ENCODE measurements at places on chromosomes 11 and 22. TPM values are rescaled to one million over a fixed set of nuclear protein-coding genes. Genes with fewer than 3 reads are reported as not detected.

DDTL gene
- not detected for total RNA-seq

OR10D3 gene
- total RNA-seq, result not detected

F2 gene
- total RNA-seq, result not detected

ADAMTS15 gene
- 21.9 TPM for total RNA-seq

MYBPC3 gene
- total RNA-seq, result under 0.01 TPM

IRAG1 gene
- total RNA-seq, result 10.1 TPM

IL18 gene
- total RNA-seq, result 8.2 TPM

ZBTB16 gene
- 236 TPM for total RNA-seq

APOL2 gene
- 112 TPM for total RNA-seq

EMID1 gene
- total RNA-seq, result 2.3 TPM

ACR gene
- total RNA-seq, result 0.44 TPM

DNA sequence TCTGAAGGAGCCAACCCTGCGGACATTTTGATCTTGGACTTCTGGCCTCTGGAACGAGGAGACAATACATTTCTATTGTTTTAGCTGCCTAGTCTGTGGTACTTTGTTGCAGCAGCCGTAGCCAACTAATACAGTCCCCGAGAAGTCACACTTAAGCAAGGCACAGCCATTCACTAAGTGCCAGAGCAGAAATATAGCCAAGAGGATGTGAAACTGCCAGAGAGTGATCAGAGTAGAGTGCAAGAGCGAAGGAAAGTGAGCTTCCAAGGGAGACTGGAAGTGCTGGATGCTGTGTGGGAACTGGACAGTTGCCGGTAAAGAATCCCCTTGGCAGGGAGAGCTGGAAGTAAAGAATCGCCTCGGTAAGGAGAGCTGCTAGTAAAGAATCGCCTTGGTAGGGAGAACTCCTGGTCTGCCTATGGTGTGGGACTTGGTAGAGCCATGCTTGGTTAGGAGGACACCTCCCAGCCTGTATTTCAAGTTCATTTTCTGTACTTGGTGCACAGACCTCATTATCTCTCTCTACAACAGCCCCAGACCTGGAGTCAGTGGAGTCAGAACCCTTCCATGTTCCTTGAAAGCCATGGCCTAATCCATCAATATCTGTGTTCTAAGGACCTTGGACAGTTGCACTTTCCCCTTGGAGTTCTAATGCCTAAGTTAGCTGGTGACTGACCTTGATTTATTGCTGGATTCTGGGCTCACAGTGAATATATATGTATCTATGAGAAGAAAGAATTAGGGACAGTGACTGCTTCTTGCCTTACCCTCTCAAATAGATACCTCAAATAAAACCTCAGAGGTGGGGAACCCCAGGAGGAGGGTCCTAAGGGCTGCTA, 162.1 kb downstream of the LDLRAD3 start:
- no peak for DNase-seq

- DNase-seq, result no peak
These were observed 17.4 kb upstream of the GNB1L start for GRCh38 chr22:19871845-19872778.

GRCh38 chr11:5297721-5298323, 3.9 kb downstream of the OR51B4 start:
- no peak for DNase-seq

DNA sequence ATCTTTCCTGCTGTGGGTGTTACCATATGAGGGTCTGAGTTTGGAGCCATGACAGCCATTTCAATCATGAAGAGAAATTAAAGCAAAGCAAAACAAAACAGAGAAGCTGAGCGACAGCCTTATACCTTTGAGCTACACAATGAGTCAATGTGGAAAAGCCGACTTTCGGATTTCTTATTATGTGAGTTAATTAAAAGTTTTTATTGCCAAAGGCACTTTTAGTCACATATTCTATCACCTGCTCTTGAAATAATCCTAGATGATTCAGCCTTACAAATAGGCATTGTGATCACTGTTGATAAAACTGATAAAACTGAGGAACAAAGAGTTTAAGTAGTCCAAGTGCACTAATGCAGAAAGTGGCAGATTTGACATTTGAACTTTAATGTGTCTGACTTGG, 381.9 kb upstream of the TENM4 start:
- no peak for DNase-seq

DNA sequence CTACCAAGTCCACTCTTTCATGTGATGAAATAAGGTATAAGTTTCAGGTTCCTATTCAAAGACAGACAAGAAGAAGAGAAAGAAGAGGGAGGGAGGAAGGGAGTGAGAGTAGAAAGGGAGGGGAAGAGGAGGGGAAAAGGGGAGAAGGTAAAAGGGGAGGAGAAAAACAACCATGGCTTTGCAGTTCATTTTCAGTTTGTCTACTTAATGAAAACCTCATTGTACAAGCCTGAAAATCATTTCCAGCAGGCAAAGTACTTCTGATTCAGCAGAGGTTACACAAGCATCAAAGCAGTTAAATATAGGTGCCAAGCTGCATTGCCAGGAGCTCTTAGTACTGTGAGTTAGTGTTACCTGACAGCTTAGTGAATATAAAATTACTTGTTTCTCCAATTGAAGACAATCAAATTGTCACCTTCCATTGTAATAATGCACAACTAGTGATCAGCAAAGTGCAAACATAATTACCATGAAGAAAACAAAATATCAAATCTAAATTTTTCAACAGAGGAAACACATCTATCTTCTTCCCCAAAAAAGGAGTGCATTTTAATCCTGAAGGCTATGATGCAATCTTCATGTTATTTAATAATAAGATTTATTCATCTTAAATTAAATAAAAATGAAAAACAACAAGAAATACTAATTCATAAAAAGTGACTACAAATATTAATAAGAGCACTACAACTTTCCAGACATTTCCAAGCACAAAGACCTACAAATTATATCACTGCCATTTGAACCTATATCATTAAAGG, 8.2 kb downstream of the SOX6 start:
- DNase-seq, result no peak

DNA sequence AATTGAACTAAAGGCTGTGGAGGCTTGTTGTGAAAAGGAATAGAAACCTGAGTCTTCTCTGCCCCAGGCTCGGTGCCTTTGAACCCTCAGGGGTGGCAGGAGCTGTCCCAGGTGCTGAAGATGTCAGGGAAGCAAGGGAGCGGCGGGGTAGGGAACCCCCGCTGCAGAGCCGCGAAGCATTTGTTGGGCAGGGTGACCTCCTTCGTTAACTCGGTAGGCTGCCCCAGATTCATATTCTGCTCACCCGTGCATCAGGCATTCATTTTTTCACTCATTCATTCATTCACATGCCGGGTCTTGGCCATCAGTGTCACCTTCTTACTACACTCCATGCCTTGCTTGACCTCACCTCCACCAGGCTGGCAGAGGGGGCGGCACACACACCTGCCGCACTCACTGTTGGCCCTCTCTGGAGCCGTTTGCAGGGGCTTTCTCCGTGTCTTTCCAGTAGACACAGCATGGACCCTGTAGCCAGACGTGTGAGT, 618.9 kb downstream of the BRD1 start:
- no peak for DNase-seq

DNA sequence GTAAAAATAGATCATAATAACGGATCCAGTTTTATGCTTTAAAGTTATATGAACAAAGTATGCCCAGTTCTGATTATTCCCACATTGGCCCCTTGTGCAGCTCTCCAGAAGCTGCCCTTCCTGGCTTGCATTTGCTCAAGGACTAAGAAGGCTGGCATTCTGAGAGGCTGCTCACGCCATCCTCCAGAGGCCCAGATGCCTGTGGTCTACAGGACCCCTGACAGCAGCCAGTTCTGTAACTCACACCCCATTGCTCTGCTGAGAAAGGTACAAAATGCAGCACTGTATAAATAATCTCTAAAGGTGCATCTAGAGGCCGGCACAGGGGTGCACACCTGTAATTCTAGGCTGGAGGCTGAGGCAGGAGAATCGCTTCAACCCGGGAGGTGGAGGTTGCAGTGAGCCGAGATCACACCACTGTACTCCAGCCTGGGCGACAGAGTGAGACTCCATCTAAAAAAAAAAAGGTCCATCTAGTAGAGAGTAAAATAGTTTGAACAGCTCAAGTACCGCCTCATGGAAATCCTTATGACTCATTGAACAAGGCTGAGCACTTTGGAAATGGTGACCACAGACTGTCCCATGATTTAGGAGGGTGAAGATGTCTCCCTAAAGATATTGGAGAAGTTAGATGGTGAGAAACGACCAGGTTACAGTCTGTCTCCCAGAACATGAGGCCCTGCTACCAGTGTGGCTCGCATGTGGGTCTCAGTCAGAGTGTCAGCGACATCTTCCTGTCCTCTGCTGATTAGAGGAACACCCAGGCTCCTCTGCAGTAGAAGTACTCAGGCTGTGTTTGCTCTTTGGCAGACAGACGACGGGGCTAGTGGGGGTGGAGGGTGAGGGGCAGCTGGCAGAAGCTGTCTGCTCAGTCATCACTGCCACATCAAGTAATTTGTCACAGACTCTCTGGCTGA, 56.3 kb downstream of the KREMEN1 start:
- DNase-seq, result no peak

DNA sequence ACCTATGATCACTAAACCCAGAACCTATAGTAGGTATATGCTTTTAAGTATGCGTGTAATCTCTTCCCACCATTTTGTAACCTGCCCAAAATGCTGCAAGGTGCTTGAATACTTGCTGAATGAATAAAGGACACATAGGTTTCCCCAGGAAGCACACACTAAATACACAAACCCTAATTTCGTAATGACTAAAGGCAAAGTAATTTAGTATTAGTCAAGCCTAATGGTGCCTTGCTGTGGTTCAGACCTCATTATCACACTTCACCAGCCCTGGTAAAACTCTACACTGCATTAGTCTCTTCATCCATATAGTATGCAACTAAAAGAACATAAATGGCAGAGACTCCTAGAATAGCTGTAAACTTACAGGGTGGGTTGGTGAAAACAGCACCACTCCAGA, 289.0 kb upstream of the PITPNB start:
- no peak for DNase-seq

DNA sequence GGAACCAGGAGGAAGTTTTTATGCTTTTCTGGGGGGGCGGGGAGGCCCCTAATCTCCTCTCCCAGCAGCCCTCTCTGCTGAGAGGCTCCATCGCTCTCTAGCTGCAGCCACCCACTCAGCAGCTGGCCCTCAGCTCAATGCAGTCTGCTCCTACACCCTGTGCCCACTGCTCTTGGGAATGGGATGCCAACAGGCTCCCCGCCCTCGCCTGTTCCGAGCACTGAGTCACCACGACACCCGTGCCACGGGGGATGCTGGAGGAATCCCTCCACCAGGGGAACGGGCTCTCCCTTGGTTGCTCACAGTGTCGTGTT, 23.5 kb upstream of the SUSD2 start:
- DNase-seq, result no peak

- no peak for DNase-seq
These were observed 107.0 kb downstream of the MSANTD4 start for GRCh38 chr11:105915021-105915420.

- no peak for DNase-seq
These were observed 3.1 kb downstream of the FOSL1 start for GRCh38 chr11:65897020-65897471.

DNA sequence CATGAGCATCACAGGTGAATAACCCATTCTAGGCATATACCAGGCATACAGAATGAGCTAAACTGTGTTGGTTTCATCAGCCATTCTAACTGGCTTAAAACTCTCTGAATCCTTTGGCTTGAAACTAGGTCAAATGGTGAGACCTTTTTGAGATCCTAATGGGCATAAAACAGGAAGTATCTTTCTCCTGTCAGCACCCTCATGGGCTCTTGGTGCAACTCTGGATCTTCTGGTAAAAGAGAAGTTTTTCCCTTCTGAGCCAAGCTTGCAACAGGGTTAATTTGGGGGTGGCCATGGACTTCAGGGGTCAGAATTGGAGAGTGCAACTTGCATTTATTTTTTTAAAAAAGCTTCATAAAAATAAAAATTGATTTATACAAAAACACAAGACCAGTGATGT, 67.9 kb upstream of the GRAMD1B start:
- no peak for DNase-seq

- peak; percentile 72 for DNase-seq
These were observed 47.6 kb downstream of the ST3GAL4 start for GRCh38 chr11:126403022-126403581.

DNA sequence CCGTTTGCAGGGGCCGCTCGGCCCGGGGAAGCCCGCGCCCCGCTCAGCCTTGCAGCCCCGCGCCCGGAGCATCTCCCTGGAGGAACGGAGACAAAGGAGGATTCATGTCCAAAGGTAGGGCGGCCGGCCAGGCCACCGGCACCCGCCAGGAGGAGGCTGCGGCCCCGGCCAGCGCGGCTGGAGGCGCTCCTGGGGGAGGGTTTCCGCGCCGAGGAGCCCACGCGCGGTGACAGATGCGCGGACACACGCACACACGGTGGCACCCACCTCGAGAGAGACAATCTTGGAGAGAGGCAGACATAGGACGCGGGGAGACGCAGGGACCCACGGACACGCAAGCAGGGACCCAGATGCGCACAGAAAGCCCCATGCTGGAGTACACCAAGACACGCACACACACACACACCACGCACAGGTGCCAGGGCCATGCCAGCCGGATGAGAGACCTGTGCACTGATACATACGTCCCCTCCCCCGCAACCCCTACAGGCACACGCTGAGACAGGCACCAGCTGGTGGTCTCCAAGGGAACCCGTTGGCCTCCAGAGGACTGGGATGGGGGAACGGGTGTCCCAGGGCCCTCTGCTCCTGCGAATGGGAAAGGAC, 7.8 kb downstream of the SEPTIN3 start:
- DNase-seq, result no peak

- no peak for DNase-seq
These were observed 1.1 kb upstream of the CD6 start for GRCh38 chr11:60970369-60970774.

DNA sequence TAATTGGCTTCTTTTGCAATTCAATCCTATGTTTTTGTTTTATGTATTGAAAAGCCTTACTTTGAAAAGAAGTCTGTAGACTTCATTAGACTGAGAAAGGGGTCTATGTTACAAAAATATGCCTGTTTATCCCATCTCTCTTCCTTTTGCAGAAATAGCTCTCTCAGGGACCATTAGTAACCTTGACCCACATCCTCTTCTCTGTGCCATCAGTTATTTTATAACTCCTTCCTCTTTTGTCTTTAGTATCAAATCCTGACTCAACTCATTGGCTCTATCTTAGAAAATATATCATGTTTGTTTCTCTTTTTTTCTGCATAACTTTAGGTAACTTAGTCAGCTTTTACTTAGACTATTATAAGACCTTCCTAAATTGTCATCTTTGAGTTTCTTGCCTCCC, 20.3 kb downstream of the ZC3H12C start:
- DNase-seq, result no peak

DNA sequence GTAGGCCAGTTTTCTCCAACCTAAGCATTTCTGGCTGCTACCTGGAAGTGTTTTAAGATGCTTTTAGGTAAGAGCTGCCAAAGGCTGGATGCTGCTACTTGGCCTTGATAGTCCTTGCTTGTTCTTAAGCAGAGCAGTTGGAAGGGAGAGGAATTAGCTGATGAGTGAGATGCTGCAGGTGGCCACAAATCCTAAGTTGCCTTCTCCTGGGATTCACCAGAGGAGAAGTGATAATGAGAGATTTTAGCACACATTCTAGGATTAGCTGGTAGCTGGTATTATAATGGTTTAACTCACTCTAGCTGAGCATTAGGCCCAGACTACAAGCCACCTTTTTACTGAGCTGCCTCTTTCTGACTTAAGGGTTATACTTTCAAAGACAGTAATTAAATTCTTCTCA, 442.9 kb upstream of the RAG2 start:
- DNase-seq, result no peak

Data from breast epithelium (tissue), 4 donors.